D341Med (cell line): ENCODE measurements at places on chromosomes 1 and 21.

- DNase-seq = no peak
Measured at GRCh38 chr21:42302076-42302650, 13.0 kb downstream of the TFF3 start.

- DNase-seq = no peak
Measured at GRCh38 chr21:44878053-44878982, 4.8 kb upstream of the PTTG1IP start.

DNA sequence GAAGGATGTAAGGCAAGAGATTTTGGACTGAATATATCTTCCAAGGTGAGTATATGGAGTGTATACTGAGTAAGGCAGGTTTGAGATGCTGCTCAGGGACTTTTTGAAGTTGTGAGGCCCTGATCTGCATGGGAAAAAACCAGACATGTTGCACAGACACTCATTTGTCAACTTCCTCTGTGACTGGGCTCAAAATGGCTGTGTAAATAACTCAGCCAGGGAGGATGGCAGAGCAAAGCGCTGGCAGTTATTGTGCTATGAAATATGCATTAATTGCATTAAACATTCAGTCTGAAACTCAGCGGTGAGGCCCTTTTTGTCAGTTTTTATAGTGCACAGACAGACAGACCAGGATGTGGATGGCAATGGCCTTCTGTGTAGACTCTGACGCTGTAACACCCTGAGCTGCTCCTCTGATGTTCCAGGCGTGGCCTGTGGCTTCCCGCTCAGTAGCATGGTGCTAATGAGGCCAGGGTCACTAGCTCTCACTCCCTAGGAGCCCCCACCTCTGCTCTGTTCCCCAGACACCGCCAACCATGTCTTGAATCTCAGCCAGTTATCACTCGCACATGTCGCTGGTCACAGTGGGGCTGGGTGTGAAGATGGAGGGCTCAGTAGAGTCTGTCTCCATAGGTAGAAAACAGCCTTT is 307.0 kb upstream of the PROX1 start:
- DNase-seq = no peak

DNA sequence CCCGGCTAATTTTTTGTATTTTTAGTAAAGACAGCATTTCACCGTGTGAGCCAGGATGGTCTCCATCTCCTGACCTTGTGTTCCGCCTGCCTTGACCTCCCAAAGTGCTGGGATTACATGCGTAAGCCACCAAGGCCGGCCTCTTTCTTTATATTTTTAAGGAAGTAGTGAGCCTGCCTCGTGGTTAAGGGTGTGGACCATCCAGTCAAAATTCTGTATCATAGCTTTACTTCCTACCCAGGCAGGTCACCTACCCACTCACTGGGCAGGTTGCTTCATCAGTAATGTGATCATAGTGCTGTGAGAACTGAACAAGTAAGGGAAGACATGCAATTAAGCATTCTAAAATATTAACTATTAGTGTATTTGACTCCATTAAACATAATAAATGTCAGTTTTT is 8.1 kb upstream of the ACOT7 start:
- DNase-seq = no peak

GRCh38 chr1:226735576-226735975 is 3.5 kb downstream of the ITPKB start:
- DNase-seq = no peak

GRCh38 chr1:16018308-16018707 is 465 bp upstream of the HSPB7 start:
- no peak for DNase-seq

GRCh38 chr1:41662765-41663437 is 178.4 kb upstream of the EDN2 start:
- peak; percentile 80 for DNase-seq

DNA sequence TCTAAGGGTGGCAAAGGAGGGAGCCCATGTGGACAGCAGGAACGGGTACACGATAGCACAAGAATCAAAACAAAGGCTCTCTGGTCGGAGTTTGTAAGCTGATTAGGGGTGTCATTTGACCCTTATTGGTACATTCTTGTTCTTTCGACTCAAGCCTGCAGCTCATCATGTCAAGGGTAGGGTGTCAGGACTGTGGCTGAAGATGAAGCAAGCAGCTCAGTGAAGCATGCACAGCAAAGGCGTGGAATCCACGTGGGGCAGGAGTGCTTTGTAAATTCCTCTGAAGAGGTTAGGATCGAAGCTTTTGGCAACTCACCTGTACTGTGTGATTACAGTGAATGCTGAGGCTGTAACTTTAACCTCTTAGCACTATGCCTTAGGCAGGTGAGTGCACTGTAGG is 4.7 kb upstream of the ABCB10 start:
- DNase-seq = no peak

DNA sequence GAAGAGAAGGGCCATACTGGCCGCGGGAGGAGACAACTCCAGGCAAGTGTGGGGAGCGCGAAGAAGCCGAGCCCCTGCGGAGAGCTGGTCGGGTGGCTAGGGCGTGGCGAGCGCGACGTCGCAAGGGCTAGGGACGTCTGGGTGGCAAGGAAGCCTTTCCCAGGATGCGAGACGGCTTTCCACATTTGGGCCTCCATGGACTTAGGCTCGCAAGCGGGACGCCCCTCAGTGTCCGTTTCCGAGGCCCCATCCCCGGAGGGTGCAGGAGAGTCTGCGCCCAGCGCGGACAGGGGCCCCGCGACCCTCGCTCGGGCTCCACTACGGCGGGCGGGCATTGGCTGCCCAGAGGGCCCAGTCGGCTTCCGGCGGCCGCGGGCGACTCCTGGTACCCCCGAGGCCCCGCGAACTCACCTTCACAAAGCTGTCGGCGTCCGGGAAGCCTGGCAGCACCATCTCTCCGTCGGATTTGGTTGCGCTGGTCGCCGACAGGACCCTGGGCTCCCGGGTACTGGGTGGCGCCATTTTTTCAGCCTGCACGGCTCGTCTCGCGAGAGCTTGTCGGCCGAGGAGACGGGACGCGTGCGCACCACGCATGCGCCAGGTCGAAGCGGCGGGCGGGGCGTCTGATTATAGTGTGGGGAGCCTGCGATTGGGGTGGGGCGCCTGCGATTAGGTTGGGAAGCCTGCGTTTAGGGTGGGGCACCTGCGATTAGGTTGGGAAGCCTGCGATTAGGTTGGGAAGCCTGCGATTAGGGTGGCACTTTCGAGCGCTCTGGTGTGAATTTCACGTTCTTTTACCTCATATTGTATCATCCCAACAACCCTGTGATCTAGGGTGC is at the start of gene EXOSC10:
Gene EXOSC10 (minus strand): TSS at position 560 of the 839 bp plus-strand sequence. CDS start 38 bp downstream, at position 522.
- DNase-seq = peak; percentile 98

GRCh38 chr1:116161390-116161789 is 50.2 kb downstream of the MAB21L3 start:
- no peak for DNase-seq

GRCh38 chr21:29557200-29557599 is 258.5 kb downstream of the BACH1 start:
- DNase-seq = no peak

DNA sequence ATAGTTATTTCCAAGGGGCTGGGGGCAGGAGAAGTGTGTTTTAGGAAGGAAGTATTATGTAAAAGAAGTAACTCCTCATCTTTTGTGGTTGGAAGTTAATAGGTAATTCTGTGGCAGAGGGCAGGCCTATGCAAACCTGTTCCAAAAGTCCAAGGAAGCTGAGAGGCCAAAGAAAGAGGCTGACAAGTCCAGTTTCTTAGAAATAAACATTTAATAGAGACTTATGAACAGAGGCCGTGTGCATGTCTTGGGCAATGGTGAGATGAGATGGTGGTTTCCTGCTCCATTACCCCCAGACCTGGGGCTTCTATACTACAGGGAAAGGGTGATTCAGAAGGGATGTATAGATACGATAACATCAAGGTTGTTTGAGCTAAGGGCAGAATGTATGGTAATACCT is 7.6 kb upstream of the CA14 start:
- DNase-seq = no peak

- DNase-seq = no peak
Measured at GRCh38 chr1:228362884-228363450, 43.7 kb downstream of the TRIM11 start.

DNA sequence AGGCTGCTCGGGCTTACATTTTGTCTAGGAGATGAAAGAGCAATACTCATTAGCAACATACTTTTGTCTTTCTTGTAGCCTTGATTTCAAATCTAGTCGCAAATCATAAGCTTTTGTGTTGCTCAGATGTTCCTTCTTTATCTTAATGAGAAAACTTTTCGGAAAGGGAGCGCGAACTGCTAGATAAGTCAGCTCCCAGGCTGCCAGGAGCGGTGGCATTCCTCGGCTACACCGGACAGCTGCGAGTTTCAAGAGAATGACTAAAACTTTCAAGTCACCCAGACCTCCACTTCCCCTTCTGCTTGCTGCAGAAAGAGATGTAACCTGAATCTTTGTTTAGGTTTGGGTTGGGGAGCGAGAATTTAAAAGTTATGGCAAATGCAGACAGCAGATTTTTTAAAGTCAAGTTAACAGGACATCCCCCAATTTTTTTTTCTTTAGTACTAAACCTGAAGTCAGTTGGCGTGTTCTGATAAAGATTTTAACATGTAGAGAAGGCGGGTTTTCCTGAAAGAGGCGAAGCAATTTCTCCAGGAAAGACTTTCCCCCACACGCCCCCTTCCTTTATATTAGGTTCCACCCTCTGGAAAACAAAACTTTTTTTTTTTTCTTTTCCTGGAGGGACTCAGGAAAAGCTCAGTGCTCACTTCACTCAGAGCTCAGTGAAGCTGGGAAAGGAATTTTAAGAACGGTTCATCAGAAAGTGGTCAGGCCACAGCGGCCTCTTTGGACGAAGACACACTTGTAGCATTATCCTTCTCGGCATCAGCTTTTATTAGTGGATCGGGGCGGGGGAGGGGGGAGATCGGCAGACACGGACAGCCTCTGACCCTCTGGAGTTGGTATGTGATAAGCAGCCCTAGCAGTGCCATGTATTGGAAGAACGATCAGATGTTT is at the start of gene LHX8:
Gene LHX8 (plus strand): TSS at position 639 of the 897 bp plus-strand sequence. CDS start 2,227 bp downstream, outside the sequence.
- no peak for DNase-seq

DNA sequence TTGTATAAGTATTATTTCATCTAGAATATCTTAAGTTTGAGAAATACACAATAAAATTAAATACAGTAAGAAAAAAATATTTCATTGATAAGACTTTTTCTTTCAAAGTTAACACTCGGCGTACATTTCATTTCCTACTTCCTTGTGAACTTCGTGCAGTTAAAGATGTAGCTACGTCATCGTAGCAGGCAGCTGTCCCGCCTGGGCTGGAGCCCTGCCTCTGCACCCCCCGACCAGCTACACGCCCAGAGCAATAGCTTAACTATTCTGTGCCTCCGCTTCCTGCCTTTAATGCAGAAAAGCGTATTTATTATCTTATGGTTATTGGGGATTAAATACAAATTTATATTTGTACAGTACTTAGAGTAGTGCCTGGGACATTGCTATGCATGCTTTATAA is 53.5 kb downstream of the CLSTN1 start:
- DNase-seq = no peak

- DNase-seq = no peak
Measured at GRCh38 chr1:209651138-209651587, 1.1 kb downstream of the LAMB3 start.

DNA sequence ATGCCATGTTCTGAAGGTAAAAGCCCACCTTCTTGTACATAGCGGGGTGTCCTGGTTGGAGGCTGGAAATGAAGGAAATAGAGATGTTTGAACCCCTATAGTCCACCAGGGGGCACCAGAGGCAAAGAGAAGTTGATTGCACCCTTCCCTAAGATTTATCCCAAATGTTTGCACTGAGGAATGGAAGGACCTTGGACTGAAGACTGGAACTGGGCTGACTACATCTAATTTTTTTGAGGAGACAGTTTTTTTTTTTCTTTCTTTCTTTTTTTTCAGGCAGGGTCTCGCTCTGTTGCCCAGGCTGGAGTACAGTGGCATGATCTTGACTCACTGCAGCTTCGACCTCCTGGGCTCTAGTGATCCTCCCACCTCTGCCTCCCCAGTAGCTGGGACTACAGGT is 55.3 kb upstream of the EIF4G3 start:
- peak; percentile 74 for DNase-seq

- DNase-seq = no peak
Measured at GRCh38 chr1:58900396-58900795, 116.5 kb upstream of the JUN start.

GRCh38 chr1:205922806-205923205 is 20.4 kb downstream of the SLC26A9 start:
- DNase-seq = no peak

- DNase-seq = peak; percentile 73
Measured at GRCh38 chr1:96361271-96361856, 360.2 kb upstream of the PTBP2 start.

- no peak for DNase-seq
Measured at GRCh38 chr1:43058545-43059360, 100.1 kb upstream of the SLC2A1 start.

DNA sequence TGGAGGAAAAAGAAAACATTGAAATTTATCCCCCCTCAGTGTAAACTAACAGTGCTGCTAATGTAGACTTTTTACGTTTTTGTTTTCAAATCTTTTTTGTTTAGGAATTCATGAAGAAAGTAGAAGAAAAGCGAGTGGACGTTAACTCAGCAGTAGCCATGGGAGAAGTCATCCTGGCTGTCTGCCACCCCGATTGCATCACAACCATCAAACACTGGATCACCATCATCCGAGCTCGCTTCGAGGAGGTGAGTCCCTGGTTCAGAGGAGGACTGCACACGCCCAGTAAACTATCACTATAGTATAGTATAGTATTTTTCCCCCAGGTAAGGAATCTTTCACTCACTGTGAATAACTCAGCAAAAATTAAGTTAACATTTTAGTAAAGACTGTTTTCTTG is 37.8 kb upstream of the BMP8A start:
- DNase-seq = no peak

DNA sequence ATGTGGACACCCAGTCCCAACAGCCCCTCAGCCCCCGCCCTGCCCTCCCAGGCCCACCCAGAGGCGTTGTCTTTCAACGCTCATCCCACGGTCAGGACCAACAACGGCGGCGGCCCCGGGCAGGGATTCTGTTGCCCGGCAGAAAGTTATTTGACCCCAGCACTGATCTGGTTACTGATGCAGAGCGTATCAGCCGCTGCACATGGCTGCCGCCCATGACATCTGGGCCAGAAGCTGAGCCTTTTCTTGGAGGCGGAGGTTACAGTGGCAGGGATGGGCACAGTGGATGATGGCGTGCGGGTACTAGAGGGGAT is 127.1 kb upstream of the ARHGEF16 start:
- DNase-seq = no peak

DNA sequence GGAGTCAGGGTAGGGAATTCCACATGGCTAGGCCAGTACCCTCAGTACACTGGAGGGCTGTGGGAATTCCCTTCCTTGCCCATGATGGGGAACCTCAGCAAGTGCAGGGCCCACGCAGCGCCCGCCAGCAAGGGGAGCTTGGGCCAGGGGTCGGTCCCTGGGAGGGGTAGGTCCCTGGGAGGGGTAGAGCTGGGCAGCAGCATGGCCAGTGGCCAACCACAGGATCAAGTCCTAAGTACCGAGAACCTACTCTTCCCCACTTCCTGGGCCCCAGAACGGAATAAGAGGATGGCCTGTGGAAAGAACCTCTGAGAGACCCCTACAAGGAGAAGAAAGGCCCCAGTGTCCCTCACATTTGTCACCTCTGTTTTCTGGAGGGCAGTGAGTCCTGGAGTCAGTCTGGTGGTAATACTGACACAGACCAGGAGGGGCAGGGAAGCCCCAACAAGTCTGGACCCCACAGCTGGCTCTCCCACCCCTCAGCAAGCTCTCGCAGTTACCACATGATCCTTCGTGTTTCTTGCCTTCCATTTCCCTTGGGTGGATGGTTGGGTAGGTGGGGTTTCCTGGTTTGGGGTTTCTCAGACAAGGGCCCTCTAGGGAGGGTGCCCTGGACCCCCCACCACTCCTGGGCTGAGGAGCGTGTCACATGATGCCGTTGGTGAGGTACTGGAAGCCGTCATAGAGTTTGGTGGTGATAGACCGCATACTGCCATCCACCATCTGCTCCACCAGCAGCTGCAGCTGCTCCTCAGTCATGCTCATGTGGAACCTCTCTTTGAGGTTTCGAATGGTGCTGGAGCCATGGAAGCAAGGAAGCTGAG is 10.3 kb downstream of the ZNF687 start:
- DNase-seq = no peak

GRCh38 chr1:106984801-106985200 is 71.7 kb upstream of the PRMT6 start:
- no peak for DNase-seq
